ENCODE measurements at places on chromosomes 11 and 22.

DNA sequence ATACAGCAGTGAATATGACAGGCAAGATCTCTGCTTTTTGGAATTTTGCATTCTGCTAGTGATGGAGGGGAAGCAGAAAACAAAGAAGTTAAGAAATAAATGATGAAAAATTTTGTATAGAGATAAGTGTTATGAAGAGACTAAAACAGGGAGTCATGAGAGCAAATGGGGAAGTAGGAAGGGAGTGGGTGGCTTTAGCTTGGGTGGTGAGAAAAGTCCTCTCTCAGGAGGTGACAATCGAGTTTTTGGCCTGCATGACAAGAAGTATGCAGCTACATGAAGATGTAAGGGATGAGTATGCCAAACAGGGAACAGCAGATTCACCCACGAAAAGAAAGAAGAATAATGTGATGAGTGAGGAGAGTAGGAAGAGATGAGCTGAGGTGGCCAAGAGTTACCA, 80.7 kb upstream of the MPPED2 start:
- DNase-seq = no peak

GRCh38 chr11:62033191-62034035, 66.0 kb upstream of the FTH1 start:
- no peak for DNase-seq

DNA sequence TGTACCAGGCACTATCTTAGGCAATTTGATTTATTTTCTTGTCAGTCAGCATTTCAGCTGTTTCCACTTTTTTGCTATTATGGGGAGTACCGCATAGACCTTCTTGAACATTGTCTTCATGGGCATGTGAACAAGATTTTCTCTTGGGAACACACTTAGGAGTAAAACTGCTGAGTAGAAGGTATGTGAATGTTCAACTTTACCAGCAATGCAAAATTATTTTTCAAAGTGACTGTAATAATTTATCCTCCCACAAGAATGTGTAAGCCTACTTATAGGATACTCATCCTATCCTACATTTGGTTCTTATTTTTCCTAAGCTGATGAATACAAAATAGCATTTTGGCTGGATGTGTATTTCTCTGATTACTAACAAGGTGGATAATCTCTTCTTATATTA, 132.0 kb upstream of the NAV2 start:
- DNase-seq = no peak

- no peak for DNase-seq
Measured at GRCh38 chr11:33158596-33159275, 2.5 kb downstream of the CSTF3 start.

DNA sequence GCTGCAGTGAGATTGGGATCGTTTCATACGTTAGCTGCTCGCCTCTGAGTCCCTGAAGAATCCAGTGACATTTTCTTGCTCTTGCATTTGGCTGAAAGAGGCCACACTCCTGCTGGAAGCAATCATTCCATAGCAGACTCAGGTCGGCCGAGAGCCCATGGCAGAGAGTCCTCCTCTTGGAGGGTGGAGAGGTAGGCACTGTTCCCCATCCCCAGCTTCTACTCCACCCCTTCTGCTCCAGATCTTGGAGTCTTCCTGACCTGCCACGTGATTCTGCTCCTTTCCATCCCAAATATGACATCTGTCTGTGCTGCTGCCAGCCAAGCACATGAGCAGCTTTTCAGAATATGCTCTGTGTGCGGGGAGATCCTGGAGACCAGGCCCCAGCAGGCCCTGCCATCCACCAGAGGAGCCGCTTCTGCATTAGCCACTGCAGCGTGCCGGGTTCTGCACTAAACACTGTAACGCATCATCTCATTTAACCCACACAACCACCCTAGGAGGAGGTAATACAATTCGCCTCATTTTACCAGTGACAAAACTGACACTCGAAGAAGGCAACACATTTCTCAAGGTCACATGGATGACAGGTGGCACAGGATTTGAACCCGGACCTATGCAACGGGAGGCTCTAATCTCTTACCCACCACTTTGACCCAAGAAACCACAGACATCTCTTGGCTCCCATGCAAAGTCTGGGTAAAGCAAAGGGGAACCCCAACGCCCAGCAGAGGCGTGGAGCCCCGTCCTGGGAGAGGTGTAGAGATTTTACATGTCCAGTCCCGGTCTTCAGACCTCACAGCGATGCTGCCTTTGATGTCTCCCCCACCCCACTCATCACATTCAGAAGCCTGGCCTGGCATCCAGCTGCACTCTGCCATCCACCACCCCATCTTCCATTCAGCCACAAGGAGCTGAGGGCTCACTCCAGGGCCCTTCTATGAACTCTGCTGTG, 78.8 kb downstream of the FEZ1 start:
- no peak for DNase-seq

DNA sequence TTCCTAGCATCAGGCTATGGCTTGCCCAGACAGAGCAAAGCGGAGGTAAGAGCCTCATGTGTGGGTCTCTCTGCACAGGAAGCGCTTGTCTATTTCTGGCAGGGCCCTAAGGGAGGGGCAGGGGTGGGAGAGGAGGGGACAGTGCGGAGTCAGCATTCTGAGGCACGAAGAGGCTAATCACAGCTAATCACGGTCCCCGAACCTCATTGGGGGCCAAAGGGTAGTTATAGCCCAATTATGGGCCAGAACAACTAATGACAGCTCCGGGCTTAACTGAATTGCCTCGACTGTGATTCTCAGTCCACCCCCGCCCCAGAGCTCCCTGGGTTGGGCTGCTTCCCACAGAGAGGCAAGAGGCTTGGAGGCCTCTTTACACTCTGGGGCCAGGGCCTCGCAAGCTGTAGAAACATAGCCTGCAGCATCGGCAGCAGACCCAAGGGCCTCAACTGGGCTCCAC, 72.7 kb upstream of the PRDM11 start:
- no peak for DNase-seq

- no peak for DNase-seq
Measured at GRCh38 chr11:128219731-128220120, 367.6 kb downstream of the ETS1 start.

GRCh38 chr11:73267906-73268540, 4.1 kb upstream of the P2RY6 start:
- DNase-seq = no peak

GRCh38 chr22:20216863-20217499, 51.1 kb downstream of the RTN4R start:
- DNase-seq = no peak

DNA sequence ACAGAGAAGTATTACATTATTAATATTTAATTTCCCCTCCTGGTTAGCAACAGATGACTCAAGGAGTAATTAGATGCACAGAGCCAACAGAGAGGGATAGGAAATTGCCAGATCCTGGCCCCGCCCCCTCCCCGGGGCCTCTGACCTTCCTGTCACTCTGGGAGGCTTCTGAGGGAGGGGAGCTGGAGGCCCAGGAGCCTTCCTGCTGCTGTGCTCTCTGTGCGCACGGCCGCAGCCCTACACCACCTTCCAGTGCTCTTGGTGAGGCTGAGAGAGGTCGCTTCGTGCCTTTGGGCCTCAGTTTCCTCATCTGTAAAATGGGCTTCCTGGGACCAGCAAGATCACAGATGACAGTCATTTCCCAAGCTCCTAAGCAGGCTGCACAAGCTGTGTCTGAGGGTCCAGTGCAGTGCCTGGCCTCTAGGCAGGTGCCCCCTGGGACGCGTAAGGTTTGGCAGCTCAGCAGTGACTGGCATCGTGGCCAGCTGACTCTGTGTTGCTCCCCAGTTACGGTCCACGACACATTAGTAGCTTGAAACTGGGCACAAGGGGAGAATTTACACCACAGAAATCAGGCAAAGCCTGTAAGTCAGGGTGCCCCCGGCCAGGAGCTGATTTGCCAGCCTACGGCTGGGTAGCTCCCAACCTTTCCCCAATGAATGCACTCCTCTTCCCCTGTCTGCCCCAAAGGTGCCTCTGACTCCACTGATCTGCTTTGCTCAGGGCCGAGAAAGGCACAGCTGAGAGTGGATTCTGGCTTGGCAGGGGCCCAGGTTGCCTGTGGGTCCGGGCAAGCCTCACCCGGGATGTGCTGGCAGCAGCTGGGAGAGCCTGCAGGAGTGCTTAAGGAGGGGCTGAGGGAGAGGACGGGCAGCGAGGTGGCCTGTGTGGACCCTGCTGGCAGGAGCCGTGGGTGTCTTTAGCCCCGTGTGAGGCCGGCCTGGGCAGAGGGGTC, 2.3 kb downstream of the ADORA2A start:
- peak; percentile 52 for DNase-seq

DNA sequence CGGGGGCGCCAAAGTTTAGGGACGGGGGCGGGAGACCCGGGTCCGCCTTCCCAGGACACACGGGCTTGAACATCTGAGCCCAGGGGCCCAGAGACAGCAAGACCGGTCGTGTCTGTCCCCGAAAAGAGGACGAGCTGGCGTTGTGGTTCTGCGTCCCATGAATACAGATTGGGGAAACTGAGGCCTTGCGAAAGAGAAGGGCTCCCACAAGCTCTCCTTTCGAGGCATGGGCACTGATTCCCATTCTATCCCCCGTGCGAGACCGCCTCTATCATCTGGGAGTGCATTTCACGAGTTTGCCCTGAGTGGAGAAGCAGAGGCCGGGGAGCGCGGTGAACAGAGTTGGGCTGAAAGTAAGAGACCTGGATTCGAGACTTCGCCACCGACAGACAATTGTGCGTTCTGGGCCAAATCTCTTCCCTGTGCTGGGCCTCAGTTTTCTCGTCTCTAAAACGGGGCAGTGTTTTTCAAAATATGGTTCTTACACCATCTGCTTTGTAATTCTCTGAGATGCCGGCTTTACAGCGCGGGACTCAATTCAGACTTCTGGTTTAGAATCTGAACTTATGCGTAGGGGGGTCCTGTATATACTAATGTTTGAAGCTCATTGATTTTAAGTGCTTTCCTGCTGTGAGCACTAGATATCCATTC, 471 bp downstream of the RNF185 start:
- peak; percentile 42 for DNase-seq

GRCh38 chr11:122625976-122626665, 29.4 kb upstream of the UBASH3B start:
- DNase-seq = no peak

- DNase-seq = no peak
Measured at GRCh38 chr11:129372609-129373488, 2.8 kb upstream of the BARX2 start.

GRCh38 chr11:67372993-67373647, at the start of gene CLCF1:
CLCF1 (minus strand) TSS chr11:67373598; CDS start chr11:67373539, 59 bp downstream.
- DNase-seq = no peak

DNA sequence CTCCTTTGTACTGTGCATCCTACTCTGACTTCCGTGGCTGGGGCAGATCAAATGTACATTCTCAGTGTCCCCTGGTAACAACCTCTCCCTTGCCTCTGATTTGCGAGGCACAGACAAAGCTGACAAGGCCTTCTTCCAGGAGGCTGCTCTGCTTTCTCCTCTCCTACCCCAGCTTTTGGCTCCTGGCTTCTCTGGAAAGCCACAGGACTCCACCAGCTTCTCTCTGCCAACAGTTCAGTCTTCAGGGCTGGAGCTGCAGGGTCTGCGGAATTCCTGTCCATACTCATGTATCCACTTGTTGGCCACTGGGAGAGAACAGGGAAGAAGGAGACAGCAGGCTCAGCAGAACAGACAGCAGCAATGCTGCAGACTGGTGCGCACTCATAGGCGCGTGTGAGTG, 44.4 kb downstream of the P4HA3 start:
- no peak for DNase-seq

DNA sequence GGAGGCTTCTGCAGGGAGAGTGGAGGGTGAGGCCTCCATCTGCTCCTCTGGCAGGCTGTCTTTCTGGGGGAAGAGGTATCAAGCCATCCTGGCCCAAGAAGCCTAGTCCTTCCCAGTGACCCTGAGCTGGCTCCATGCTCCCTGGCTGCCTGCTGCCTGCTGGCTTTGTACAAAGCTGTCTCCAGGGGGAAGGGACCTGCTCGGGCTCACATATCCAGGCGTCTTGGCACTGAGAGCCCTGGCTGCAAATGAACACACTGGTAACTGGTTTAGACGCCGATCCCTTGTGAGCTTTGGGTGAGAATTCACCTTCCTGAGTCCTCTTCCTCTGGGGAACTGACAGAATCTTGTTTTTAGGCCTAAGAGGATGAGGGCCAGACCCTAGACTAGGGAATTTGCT, 210.3 kb upstream of the ZBED5 start:
- DNase-seq = no peak

GRCh38 chr11:96311120-96311568, 31.9 kb downstream of the MAML2 start:
- DNase-seq = no peak

- DNase-seq = no peak
Measured at GRCh38 chr11:103619480-103619879, 417.0 kb upstream of the DDI1 start.

Data from stimulated activated naive CD4-positive, alpha-beta T cell (primary cell).